RKO (cell line): ENCODE measurements at places on chromosomes 16 and 17.

- no peak for DNase-seq
These were observed 213.1 kb downstream of the SEC14L1 start for GRCh38 chr17:77353684-77354419.

GRCh38 chr17:36544307-36545076 lies at the start of gene GGNBP2:
Gene GGNBP2, plus strand, starts transcription at chr17:36544919. Its CDS starts 806 bp downstream, at chr17:36545725.
- DNase-seq = peak; percentile 92

GRCh38 chr17:70527364-70527888 lies 358.1 kb downstream of the KCNJ2 start:
- DNase-seq = no peak

DNA sequence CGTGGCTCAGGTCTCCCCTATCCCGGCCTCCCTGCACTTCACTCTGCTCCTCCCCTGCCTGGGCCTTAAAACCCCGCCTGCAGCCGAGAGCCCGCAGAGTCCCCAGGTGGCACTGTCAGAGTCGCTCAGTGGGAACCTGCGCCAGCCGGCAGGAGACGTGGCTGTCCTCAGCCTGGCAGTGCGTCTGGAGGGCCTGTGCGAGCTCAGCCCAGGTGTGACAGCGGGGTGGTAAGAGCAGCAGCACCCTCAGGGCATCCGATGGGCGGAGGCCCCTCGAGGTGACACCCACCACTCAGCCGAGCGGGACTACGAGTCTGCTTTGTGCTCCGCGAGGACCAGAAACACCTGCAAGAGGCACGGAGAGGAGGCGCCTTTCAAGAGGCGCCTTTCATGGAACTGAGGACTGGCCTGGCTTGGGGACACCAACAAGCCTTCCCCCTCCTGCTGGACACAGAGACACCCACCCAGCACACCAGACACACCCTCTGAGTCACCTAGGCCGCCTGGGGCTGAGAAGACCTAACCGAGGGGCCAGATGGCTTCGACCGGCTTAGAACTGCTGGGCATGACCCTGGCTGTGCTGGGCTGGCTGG lies at the start of gene CLDN9:
TSS of gene CLDN9 (plus strand) at position 96 of the 593 bp plus-strand sequence. CDS start at position 536, 440 bp downstream.
- no peak for DNase-seq
